ENCODE measurements at places on chromosomes 6 and 20.

DNA sequence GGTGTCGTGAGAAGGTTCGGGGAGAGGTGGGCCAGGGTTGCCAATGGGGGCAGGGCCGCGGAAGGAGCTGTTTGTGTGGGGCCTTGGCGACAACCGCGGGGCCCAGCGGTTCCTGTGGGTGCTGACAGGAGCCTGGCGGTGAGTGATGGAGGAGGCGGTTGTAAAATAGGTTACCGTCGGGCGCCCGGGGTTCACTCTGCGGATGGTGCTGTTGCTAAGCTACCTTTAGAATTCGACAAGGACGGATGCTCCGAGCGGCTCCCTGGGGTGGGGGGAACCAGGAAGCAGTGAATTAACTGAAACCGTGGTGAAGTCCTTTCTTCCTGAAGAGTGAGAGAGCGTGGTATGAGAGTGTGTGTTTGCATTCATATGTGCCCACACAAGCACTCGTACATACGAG is 61.7 kb downstream of the CDH22 start:
- DNase-seq, result no peak

DNA sequence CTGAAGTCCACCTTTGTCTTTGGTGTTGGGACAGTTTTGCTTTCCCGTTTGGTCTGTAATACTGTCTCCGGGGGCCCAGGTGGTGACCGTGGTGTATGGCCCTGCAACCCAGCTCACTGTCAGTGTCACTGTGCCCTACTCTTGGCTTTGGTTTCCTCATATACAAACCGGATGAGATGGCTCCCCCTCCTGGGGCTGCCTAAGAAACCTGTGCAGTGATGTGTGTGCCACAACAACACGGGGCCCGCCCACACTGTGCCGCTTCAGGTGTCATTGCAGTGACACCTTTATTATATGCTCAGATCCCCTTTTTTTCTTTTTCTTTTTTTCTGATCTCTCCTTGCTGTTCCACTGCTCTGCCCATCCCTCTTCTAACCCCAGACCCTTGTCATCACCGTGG is 73.9 kb downstream of the RAMACL start:
- no peak for DNase-seq

- no peak for DNase-seq
Measured at GRCh38 chr6:151723152-151723551, 84.3 kb upstream of the ESR1 start.

DNA sequence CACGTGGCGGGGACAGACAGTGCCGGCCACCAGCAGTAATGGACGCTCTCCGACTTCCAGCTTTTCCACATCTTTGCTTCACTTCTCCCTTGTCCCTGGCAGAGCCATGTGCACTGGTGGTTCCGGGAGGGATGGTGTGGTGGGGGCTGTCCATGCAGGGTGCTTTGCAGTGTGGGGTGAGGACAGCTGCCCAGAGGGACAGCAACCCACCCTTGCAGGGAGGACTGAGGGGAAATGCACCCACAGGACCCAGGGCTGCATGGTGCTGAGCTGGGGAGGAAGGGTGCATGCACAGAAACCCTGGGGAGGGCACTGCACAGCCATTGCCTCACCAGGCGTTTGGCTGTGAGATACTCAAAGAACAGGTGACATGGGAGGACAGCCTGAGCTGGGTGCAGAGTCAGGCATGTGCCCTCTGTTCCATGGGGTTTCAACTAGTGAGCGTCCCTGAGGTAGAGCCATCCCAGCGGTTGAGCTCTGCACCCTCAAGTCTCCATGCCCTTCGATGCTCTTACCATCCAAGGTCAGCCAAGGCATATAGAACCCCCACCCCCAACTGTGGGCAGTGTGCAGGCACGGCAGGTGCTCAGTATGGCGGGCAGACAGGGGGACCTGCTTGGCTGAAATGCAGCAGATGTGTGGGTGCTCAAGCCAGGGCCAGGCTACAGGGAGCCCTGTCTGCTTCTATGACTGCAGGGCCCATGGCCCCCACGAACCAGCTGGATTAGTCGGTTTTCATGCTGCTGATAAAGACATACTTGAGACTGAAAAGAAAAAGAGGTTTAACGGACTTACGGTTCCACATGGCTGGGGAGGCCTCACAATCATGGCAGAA is 239.7 kb downstream of the TTLL2 start:
- DNase-seq, result no peak

DNA sequence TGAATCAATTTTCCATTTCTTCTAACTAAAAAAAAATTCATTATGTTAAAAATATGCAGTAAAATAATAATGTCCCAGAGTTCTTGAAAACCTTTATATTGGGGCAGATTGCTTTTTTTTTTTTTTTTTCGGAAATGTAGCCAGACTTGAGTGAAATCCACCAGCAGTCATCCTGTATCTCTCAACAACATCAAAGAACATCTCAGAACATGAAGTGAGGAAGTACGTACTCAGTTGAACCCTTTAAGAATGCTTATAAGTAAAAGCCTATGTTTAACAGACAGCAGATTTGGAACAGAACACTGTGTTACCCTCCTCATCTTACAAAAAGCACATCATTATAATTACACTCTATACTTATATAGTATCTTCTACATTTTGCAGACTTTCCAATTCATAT is 51.0 kb upstream of the SUPT3H start:
- no peak for DNase-seq

All from LNCaP clone FGC (cell line).